ENCODE measurements at places on chromosomes 6 and 20. TPM values are rescaled to one million over a fixed set of nuclear protein-coding genes. Genes with fewer than 3 reads are reported as not detected.
A peak's percentile ranks its signal among the peaks of the same experiment; 100 is the strongest.

The ZFAND3 gene
- 46.8 TPM for total RNA-seq

The OTOR gene
- not detected for total RNA-seq

The HLA-DRA gene
- total RNA-seq, result not detected

The CPXM1 gene
- total RNA-seq, result not detected

The TRIM40 gene
- not detected for total RNA-seq

The POLR1H gene
- total RNA-seq, result 37.6 TPM

The PTK6 gene
- total RNA-seq, result 12.9 TPM

DNA sequence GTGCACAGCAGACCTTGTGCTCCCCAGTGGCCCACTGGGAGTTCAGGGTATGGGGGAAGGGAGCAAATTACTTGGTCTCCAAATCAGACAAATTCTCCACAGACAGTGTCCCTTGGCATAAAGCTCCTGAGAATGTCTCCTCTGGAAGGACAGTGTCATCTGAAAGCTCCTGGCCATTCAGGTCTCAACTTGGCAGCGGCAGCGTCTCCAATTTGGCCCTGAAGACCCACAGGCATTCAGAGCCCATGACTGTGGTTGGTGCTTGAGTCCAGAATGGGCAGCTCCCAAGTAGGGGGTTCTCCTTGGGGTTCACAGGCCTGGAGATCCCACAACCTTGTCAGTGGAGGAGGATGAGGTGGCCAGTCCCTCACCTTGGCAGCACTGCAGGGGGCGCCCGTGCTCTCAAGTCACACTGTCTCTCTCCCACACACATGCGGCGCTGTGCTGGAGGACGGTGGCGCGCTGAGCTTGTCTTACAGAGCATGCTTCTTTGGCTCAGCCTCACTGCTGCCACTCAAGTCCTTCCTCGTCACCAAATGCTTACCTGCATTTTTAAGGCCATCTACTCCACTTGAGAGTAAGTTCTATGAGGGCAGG is 20.7 kb downstream of the DYNLRB1 start:
- DNase-seq, result no peak

DNA sequence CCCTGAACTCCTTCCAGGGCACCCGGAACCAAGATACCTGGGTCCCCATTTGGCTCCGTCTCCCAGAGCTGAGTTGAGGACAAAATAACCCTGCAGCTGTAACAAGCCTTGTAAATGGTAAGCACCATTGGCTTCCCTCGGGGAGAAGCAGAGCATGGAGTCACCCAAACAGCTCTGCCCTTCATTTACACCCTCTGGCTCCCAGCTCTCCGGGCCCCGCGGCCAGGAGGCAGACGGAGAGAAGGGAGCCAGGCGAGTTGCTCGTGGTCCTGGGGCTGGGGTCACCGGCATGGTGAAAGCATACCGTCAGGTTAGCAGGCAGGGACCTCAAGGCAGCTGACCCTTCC is 2.1 kb downstream of the TFEB start:
- DNase-seq, result no peak

GRCh38 chr6:17169711-17170110 is 67.9 kb downstream of the STMND1 start:
- DNase-seq, result no peak

DNA sequence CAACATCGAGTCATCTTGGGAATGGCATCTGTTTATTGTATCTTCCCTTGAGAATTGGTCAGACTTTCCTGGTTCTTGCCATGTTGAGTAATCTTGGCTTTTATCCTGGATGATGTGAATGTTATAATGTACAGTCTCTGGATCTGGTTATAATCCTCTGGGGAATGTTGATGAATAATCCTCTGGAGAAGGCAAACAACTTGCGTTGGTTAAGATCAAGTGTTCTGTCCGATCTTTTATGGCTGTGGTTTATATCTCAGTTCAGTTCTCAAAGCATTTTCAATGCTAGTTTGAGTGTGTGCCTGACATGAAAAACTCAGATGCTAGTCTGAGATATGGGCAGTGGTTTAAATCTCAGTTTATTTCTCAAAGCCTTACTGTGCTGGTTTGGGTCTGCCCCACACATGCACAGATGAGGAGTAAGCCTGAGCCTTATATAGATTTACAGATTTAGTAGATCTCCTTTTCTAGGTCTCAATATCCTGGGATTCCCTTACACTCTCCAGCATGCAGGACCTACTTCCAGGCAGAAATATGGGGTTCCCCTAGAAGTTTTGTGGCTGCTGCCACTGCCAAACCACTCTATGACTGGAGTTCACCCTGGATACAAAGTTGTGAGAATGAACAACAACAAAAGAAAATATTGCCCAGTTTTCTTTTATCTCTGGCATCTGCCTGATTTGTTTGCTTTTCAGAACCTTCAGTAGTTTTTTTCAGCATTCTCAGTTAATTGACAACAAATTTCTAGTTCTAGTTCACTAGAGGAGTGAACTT is 191.8 kb upstream of the MAN1A1 start:
- DNase-seq, result peak; percentile 75

DNA sequence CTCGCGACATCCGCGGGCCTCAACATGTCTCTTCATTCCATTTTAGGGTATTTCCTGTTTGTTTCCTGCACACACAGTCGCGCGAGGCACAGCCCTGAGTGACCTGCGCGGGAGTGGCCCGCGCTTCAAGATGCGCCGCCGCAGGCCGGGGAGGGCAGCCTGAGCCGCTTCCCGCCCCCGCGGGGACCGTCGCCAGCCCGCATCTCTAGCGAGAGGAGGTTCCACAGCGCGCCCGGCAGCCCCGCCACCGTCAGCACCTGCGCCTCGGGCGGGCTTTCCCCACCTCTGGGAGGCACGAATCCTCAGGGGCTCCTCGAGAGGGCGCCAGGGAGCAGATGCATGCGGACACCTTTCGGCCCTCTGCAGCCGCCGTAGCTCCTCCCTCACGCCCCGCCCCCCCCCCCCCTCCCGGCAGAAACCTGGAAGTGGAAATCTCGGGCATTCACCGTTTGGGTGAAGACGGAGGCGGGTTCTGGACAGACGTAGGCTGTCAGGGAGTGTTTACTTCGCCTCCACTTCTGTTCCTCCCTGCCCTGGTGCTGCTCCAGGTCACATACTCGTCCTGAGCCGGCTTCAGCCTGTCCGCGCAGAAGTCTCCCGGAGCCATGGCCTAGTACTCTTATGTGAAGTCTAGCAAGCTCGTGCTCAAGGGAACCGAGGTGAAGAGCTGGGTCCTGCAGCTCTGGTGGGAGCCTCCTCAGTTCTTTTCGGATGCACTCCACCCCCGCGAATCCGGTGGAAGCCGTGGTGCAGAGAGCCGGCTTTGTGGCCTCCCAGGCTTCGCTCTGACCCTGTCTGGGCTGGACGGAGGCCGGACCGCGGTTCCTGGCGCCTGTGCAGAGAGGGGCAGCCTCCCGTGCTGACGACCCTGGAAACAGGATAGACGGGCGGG is 880.5 kb upstream of the DEFB115 start:
- DNase-seq, result peak; percentile 89

- no peak for DNase-seq
These were observed 56.9 kb downstream of the FAM217A start for GRCh38 chr6:4021854-4022695.

DNA sequence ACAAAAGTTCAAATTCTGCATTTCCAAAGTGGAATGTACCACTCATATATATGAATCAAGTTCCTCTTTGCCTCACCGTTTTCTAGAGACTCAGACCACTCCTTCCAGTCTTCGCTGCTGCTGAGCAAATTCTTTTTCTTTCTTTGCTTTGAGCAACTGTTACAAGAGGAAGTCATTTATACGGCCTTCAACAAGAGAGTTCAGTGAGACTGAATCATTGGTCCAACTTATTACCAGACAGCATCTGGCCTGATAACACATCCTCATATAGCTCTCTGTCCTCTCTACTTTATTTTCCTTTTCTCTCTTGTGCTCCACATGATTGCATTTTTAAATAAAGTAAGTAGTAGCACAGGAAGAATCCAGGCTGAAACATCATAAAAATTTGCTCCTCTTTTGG is 652.7 kb downstream of the PHF3 start:
- DNase-seq, result no peak

- DNase-seq, result no peak
These were observed 41.3 kb upstream of the SNAP25 start for GRCh38 chr20:10177326-10177725.

DNA sequence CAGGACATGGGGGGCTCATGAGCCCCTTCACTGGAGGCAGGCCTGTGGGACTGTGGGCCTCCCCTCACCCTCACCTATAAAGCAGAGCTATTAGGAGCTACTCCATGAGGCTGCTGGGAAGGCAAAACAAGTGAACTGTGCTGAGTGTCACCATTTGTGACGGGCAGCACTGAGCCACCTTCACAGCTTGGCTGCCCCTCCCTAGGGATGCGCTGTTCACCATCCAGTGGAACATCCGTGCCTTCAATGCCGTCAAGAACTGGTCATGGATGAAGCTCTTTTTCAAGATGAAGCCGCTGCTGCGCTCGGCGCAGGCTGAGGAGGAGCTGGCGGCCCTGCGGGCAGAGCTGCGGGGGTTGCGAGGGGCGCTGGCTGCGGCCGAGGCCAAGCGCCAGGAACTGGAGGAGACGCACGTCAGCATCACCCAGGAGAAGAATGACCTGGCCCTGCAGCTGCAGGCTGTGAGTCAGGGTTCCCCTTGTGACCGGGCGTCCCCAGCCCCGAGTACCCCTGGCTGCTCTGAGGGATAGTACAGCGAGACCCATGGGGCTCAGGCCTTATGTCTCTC is 38.4 kb downstream of the MYH7B start:
- no peak for DNase-seq

- no peak for DNase-seq
These were observed 59.6 kb upstream of the CDH4 start for GRCh38 chr20:61192337-61192950.

GRCh38 chr6:125075741-125076481 is 77.7 kb upstream of the TPD52L1 start:
- no peak for DNase-seq

DNA sequence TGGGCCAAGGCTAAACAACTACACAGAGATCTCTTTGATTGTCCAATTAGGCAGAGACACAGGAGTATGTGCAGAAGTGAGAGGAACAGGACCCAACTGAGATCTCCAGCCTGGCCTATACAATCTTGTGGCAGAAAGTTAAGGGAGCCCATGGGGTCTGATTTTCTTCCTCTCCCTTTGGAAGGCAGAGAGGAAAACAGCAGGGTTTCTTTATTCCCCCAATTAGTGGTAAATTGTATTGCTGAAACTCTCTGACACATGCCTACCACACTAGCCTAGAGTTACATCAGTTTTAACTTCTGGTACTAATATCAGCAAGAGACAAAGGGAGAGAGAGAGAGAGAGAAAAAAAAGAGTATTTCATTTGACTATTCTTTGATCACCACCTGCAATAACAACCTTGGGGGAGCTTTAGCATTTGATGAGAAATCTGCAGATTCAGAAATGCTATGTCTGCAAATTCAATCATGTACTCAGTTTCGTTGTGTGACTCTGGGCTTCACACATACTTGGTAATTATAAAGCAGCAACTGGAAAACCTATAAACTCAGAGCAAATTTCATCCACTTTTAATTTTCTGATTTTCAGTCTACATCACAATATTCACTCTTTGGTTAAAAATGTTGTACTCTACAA is 260.3 kb upstream of the SPTLC3 start:
- no peak for DNase-seq

- no peak for DNase-seq
These were observed 645 bp downstream of the REV3L start for GRCh38 chr6:111482188-111482958.

DNA sequence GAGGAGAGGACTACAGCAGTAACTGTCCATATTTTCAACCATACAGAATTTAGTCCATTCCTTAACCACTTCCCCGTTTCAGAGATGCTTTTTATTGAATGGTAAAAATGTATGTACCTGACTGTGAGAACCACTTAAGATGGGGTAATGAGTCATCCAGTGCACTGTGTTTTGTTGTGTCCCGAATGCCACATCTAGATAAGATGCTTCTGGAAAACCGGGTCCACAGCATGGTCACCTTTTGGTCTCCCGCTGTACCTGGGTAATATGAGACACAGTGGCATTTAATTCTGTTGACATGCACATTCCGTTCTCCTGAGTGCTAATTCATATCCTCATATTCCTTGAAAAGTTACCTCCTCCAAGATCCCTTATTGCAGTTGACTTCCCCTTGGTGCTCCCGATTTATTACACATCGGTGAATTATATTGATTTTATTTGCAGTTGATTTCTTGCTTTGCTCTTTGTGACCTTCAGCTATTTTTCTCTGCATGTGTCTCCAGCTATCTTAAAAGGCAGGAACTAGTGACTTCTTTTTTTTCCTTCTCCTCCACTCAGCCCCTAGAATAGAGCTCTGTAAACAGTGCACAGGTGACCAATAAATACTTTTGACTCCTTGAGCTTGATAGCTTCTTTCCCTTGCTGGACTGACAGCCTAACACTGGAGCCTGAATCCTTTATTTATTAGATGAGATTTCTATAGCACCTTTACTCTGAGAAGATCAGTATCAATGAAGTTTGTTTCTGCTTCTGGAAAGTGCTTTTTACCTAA is 314.6 kb downstream of the ZFAND3 start:
- peak; percentile 71 for DNase-seq

DNA sequence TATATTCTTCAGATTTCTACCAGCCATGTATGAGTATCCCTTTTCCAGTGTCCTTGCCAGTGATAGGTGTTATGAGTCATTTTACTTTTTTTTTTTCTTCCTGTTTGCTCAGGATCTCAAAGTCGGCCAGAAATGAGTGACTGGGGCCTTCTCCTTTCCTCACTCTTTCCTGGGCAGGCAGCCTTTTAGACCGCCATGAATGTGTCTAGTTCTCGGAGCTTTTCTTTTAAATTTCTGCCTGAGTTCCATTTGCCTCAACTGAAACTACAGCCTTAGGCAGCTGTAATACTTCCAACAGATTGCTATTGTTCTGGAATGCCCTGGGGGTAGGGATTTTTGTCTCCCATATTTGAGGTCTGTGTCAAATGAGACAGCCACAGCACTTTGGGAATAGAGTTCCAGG is 83.7 kb downstream of the STXBP5 start:
- DNase-seq, result peak; percentile 22

DNA sequence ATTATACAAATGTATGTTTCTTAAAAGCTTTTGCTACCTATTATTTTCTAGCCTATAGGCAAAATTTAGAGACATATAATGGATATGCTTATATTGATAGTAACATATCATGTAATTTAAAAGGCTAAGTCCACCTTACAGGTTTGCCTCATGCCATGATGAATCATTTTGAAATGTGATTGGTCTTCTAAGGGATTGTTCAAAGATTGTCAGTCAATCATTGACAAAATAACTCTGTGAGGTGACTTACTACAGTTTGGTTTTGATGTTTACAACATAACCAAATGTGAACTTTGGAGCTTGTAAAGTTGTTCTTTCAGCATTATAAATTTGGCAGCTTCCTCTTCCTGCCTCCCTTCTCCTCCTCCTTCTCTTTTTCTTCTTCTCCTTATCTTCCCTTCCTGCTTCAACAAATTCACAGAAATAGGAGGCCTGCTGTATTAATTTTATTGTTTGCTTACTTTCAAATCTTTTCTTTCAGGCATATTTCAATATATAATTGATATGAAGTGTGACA is 39.7 kb upstream of the ZFP64 start:
- DNase-seq, result no peak

DNA sequence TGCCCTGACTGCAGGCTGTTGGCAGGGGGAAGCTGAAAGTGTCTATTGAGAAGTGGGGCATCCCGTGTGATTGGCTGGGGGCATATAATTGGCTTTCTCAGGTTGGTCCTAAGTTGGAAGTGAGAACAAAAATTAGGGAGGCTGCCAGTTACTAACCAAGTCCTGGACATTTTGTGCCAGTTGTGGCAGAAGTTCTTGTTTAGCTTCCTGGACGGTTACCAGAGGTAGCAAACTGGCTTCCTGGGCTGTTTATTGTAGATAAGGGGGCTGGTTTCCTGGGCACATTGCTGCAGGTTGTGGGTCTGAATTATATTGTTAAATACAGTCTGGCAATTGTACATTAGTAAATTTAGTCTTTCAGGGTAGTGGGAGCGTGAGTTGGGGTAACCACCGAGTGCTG is 50.6 kb upstream of the SLC2A12 start:
- no peak for DNase-seq
